ENCODE measurements at places on chromosomes 6 and 20.

- no peak for DNase-seq
Measured at GRCh38 chr6:32972353-32973143, 4.2 kb downstream of the BRD2 start.

DNA sequence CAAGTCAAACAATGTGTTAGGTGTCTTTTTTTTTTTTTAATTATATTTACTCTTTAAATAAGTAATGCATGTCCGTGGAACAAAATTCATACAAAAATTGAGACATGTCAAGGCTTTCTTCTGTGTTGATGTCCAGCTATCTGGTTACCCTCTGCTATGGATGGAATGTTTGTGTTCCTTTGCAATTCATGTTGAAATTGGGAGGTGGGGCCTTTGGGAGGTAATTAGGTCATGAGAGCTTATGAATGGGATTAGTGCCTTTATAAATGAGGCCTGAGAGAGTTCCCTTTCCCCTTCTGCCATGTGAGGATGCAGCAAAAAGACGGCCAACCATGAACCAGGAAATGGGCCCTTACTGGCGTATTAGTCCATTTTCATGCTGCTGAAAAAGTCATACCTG, 83.1 kb upstream of the KCNG1 start:
- DNase-seq: no peak

- DNase-seq: no peak
Measured at GRCh38 chr20:58709703-58710039, 17.1 kb downstream of the NPEPL1 start.

- DNase-seq: no peak
Measured at GRCh38 chr6:43070028-43070632, 6.0 kb upstream of the PTK7 start.

DNA sequence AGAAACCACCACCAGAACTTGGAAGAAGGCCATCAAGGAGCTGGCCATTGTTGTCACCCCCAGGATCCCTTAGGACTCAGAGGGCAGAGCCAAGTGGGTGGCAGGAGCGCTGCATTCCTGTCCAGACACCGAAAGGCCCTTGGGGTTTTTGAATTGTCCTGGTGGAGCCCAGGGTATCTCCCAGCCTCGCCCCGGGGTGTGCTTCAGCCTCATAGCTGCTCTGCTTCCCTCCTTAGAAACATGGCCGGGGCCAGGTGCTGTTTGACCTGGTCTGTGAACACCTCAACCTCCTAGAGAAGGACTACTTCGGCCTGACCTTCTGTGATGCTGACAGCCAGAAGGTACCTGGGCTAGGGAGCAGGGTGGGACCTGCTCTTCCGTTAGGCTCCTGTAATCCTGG, 23.2 kb downstream of the EPB41L1 start:
- no peak for DNase-seq

GRCh38 chr6:30219244-30219643, 6.0 kb upstream of the TRIM26 start:
- peak; percentile 51 for DNase-seq

DNA sequence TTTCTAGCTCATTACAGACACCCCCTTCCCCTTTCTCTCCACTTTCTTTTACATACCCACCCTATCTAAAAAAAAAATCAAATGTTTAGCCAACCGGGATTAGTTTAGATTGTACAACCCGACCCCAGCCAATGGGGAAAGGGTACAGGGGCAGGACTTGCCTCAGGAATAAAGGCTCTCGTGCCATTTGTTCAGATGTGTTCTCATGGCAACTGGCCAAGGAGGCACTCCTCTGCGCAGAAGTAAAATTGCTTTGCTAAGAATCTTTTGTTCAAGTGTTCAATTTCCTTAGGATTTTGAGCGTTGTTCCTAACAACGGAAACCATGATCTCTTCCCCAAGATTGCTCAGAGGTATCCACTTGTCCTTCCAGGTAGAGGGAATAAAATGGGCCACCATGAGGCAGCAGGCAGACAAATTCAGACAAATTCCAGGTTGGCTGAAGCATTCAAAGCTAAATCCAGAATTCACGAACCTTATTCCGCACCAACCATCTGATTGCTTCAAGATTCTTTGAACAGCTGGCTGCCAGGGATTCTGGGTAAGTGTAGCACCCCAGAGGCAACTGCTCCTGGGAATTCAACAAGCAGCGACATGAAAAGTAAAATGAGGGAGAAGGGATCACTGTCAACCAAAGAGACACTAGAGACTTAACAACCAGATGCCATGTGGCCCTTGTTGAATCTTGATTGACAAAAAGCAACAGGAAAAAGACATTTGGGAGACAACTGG, 431.8 kb downstream of the PREX1 start:
- DNase-seq: no peak

GRCh38 chr6:146775220-146775619, 176.4 kb downstream of the ADGB start:
- no peak for DNase-seq

GRCh38 chr20:63155266-63156165, 60.4 kb downstream of the YTHDF1 start:
- DNase-seq: no peak

All from HFFc6 (cell line).